Articular chondrocyte of knee joint (primary cell): ENCODE measurements at places on chromosomes 2 and 18. TPM values are rescaled to one million over a fixed set of nuclear protein-coding genes. Genes with fewer than 3 reads are reported as not detected.

The SAG gene
- not detected in 2 replicates for total RNA-seq

The POMC gene
- total RNA-seq: 0.86 and 1.0 TPM in 2 replicates

The RGPD3 gene
- total RNA-seq: 0.65 and 1.2 TPM in 2 replicates

The EFHD1 gene
- 0.39 and 1.3 TPM in 2 replicates for total RNA-seq

The PROC gene
- 0.11 TPM in 1 of 2 replicates, not detected in the other for total RNA-seq

The PROKR1 gene
- 0.11 TPM in 1 of 2 replicates, not detected in the other for total RNA-seq

The SERPINB10 gene
- total RNA-seq: not detected in 2 replicates

The DNMT3A gene
- 13.6 and 14.9 TPM in 2 replicates for total RNA-seq

The STPG4 gene
- 0.32 and 0.52 TPM in 2 replicates for total RNA-seq
